ENCODE measurements at places on chromosomes 6 and 20. TPM values are rescaled to one million over a fixed set of nuclear protein-coding genes. Genes with fewer than 3 reads are reported as not detected.

- no peak for DNase-seq
Measured at GRCh38 chr6:77290798-77291197, 172.5 kb downstream of the HTR1B start.

GRCh38 chr20:17958373-17959256 is 10.0 kb downstream of the SNX5 start:
- peak; percentile 45 for DNase-seq

GRCh38 chr6:128438393-128438792 is 82.0 kb downstream of the PTPRK start:
- DNase-seq, result peak; percentile 37

- DNase-seq, result no peak
Measured at GRCh38 chr6:124148236-124148957, 344.7 kb downstream of the NKAIN2 start.

DNA sequence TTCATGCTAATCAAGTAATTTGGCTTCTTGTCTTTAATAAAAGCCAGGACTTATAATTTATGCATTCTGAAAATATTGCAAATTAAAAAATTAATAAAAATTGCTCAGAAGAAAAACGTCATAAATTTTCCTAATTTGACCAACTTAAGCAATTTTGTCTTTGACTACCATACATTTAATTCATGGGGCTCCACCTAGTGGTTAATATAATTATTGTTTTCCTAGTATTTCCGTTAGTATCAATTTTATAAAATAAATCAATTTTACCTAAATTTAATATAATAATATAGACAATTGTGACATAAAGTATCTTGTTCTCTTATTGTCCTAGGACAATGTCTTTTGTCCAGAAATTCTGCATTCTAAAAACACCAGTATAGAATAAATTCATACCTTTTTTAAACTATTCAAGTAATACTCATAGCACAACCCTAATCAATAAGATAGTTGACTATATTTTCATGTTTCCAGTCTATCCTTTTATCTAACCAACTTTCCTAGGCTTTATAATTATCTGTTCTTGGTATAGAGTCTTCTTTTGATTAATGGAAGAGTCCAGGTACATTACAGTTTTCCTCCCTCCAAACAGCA is 319.9 kb downstream of the TRDN start:
- peak; percentile 14 for DNase-seq

DNA sequence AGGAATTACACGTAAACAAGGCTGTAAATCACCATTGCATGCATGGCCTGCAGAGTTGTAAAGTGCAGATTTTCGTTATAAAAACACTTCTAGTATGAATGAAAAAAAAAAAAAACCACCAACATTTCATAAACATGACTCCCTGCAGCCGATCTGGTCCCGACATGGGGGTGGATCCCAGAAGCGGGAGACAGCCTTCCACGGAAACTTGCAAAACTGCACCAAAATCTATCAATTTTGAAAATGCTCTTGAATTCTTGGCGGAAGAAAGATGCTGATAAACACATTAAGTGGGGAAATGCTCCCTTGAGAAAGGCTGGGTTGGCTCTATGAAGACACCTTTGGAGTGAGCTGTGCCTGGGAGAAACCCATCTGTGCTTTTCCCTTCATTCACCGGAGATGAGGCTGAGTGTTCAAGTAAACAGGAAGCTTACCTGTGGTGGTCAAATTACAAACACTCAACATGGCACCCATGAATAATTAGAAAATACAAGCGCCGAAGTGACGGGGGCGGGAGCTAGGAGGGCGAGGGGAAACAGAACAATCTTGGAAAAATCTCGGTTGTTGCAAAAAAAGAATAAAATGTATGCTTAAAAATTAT is 845 bp upstream of the ANKRD60 start:
- DNase-seq, result no peak

- DNase-seq, result peak; percentile 99
Measured at GRCh38 chr20:53738039-53738944, 144.7 kb upstream of the ZNF217 start.

DNA sequence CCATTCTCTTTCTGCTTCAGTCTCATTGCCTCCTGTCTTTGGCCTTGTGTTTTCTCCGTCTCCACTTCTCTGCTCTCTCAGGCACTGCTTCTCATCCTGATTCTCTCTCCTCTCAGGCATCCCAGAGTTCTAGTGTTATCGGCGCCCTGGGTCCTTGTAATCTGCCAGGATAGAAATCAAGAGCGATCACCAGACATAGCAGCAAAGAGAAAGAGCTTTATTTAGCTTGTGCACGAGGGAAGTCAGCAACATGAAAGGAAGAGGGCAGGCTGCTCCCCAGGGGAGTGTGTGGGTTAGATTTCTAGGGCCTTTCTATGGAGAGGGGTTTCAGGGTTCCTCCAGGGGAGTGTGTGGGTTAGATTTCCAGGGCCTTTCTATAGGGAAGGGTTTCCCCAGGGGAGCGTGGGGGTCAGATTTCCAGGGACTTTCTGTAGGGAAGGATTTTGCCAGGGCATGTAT is 32.5 kb downstream of the SUN5 start:
- DNase-seq, result no peak

DNA sequence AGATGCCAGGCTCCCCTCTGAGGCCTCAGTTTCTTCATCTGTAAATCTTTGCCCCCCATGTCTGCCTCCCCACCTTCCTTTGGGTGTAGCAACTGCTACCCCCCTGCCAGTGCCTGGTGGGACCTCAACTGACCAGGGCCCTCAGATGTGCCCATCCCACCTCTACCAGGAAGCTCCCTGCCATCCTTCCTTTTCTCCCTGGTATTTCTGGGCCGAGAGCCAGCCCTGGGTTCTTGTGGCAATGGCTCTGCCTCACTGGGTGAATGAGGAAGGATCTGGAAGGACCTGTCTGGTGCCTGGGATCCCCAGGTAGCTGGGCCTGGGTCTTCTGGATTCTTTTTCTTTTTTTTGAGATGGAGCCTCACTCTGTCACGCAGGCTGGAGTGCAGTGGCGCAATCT is 141.1 kb upstream of the RNF24 start:
- peak; percentile 62 for DNase-seq

GRCh38 chr6:109073344-109074132 is 21.1 kb downstream of the SESN1 start:
- DNase-seq, result peak; percentile 70

DNA sequence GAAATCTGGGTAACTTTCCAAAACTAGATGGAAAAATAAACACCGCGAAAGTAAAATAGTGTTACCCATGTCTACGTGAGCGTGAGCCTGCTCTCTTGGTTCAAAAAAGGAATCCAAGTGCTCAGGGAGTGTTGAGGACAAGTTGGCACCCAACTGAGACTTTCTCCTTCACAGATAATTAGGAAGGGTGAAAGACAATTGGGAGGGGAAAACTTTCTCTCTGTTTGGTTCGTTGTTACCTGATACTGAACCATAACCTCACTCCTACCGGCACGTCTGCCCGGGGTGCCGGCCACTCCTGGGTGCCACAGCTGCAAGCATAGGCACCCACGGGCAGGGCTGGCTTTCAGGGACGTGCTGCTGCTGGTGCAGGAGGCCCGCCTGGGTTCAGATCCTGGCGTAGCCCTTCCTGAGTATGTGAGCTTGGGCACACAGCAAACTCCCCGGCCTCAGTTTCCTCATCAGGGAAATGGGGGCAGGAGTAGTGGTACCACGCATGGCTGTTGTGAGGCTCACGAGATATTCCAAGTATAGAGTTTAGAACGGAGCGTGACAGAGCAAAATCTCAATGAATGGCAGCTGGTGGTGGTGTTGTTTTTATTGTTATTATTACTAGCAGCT is 38.2 kb upstream of the PMEPA1 start:
- DNase-seq, result peak; percentile 30

DNA sequence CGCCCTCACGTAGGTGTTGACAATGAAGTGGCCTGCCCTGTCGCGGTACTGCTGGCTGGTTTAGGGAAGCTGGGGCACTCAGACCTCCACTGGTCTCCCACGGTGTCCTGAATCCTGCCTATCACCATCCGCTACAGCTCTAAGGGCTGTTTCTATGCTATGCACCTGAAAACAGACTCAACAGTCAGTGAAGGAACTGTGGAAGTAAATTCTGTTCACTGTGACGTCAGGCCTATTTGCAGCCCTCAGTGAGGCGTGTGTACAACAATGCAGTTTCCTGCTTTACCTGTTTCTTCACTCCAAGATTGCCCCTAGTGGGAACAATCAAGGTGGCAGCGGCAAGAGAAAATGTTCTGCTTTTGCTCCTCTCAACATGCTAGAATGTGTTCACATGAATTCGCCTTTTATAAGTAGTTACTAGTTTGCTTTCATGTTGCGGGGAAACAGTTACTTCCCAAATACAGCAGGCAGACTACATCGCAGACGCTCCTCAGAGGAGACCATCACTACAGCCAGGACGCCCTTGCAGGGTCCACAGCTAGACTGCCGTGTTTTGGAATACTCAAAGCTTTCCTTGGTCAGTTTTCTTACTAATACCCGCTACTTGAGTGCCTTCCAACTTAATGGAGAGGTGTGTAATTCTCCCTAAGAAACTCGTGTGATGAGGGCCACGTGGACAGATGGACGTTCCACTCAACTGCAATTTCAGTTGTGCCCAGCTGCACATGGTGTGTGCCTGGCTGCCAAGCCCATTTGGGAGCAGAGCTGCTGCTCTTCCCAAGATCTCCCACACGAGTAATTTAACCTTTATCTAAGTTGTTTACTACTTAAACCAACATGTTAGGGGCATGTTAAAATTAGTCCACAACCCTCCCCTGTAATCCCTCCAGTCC is 25.4 kb downstream of the DIDO1 start:
- DNase-seq, result peak; percentile 45

GRCh38 chr6:56691814-56692213 is 49.1 kb upstream of the DST start:
- no peak for DNase-seq

DNA sequence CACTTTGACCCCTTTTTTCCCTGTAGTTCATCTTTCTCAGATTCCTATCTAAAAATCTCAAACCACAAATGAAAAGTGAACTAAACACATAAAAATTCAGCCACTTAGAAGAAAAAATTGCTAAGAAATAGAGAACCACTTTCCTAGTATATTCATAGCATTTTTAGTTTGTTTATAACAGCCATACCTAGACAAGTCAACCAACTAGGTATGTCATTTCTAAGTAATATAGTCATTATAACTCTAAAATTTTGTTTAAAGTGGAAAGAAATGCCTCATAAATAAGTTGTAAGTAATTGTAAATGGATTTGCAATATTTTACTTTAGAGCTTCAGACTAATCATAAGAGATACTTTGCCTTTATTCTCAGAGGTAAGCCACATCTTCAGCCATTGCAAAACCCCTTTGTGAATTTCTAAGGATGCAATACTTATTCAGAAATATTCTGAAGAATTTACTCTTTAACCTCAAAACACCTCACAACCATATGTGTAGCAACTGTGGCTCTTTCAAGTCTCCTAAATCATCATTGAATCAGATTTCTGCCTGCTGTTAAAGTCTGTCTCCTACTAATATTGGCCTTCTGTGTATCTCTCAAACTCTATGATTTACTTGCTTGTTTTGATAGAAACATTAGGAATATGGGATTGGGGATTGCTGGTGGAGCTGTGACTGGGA is 6.9 kb upstream of the SUMO4 start:
- DNase-seq, result peak; percentile 28

GRCh38 chr6:69936674-69937363 is 70.5 kb downstream of the COL19A1 start:
- DNase-seq, result peak; percentile 47

GRCh38 chr6:5840734-5841390 is 165.9 kb downstream of the NRN1 start:
- no peak for DNase-seq

The RIMS4 gene
- total RNA-seq, result 0.02 TPM

The BPIFB4 gene
- total RNA-seq, result not detected

The PAX1 gene
- not detected for total RNA-seq

The EBF4 gene
- total RNA-seq, result 1.5 TPM

The FNDC1 gene
- total RNA-seq, result not detected

The CST2 gene
- not detected for total RNA-seq

The ID1 gene
- 1,771 TPM for total RNA-seq

The DNAH8 gene
- total RNA-seq, result not detected

The SLC13A3 gene
- not detected for total RNA-seq

The TRIM10 gene
- not detected for total RNA-seq

Data from M059J (cell line).